ENCODE measurements at places on chromosomes 12 and 14.

DNA sequence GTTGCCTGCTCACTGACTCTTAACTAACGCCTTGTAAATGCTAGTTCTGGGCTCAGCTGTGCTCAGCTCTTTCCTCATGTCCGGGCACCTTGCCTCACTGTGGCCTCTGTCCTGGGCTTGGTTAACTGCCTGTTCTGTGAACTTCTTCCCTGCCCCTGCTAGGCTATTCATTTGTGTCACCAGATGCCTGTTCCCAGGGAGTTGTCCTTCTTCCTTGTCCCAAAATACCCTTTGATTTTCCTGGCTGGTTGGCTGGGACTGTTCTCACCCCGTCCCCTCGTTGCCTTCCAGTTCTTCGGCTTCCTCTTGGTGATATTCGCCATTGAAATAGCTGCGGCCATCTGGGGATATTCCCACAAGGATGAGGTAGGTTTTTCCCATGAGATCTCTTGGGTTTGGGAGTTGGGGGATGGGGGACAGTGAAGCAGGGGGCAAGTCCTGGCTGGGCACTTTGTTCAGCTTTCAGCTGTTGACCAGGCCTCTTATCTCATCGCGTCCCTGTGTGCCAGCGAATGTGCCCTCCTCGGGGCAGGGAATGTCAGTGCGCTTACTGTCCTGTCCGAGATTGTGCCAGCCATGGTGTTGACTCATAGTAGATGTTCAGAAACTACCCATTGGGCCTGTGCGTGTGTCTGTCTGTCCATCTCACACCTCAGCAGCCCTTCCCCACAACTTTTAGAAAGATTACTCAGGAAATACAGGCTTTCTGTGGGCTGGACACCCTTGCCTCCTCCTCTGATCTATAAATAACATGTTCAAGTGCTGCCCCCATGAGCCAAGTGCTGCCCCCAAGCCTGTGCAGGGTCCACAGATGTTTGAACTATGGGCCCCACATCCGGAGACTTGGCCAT lies 33.1 kb downstream of the CD9 start:
- DNase-seq: no peak

DNA sequence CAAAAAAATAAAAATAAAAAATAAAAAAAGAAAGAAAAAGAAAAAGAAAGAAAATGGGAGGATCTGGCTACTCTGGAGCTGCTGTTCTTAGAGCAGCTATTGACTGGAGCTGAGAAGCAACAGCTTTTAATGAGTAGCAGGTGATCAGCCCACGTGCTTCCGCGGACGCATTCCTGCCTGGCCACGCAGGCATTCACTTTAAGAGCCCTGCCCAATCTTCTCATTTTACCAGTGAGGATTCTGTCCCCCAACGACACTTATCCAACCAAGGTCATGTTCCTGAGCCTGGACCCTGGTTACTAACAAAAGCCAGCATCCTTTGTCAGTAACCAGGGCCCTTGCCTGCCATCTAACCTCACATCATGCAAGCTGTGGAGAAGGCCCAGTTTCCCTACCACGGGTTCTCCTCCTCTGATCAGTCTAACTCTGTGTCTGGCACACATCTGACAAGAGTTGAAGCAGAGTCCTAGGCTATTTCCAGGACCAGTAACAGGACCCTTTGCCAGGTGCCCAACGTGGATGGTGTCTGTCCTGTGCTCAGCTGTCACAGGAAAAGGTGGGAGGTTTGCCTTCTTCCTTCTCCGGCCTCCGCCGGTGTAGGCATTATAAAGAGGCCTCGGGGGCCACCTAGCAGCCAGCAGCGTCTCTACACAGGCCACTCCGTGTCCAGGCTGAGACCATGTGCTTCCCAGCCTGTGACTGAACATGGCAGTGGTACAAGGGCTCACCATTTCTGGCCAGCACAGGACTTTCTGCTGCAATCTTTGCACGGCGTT lies 60.9 kb upstream of the GPATCH2L start:
- no peak for DNase-seq

DNA sequence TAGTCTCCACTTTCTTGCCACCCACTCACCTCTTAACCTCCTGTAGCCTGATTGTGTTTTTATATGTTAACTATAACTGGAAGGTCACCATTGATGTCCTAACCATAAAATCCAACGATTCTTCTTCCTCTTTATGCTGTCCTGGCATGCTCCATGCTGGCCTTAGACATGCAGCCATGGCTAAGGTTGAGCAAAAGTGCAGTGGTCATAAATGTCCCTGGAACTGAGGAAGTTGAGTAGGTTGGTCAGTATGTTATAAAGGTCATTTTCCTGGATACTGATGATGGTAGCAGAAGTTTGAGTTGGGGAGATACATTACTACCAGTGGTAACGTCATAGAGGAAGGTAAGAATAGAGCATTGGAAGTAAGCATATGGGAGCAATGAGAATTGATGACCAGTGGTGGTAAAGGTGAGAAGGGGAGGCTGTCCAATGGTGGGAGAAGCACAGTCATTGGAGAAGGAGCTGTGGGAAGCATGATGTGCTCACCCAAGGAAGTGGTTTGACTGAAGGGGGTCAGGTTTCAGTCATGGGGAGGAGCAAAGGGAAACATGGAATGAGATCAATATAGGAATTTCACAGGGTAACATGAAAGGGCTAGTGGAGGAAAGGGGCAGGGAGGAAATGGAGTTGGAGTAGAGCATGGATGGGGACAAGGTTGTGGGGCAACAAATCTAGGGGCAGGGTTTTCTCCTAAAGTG lies 240.8 kb downstream of the DACT1 start:
- no peak for DNase-seq

DNA sequence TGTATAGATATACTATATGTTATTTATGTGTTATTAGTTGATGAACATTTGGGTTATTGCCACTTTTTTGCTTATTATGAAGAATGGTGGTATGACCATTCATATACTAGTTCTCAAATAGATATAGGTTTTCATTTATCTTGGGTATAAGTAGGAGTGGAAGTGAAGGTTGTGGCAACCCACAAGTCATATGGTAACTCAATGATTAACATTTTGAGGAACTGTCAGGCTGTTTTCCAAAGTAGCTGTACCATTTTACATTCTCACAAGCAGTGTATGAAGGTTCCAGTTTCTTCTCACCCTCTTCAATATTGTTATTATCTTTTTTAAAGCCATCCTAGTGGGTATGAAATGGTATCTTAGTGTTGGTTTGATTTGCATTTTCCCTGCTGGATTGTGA lies 19.0 kb upstream of the MSRB3 start:
- DNase-seq: no peak

DNA sequence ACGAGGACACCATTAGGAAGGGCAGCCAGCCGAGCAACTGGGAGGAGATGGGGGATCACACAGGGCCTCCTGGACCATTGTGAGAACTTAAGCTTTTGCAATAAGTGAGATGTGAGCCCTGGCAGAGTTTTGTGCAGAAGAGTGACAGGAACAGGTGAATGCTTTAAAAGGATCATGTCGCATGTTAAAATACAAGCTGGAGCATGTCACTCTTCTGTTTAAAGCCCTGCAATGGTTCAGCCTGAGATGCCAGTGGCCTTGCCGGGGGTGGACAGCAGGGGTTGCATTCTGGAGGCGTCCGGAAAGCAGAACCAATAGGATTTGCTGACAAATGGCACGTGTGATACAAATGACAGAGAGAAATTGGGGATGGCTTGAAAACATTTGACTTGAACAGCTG lies 137.5 kb upstream of the RFLNA start:
- no peak for DNase-seq

DNA sequence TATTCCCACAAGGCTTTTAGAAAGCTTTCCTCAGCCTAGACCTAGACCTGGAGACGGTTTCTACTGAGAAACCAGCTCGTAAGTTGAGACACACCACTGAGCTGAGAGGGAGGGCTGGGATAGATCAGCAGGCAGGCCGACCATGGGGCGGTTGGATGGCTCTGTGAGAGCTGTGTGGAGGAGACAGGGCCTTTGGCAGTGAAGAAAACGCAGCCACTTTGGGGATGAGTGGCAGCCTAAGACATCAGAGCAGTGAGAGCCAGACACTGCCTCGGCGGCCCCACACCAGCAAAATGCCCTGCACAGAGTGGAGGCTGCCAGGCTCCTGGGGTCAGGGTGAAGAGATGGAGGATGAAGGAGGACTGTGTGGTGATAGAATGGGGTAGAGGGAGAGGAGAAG lies 46.0 kb downstream of the CACNA2D4 start:
- no peak for DNase-seq

- DNase-seq: peak; percentile 16
Measured at GRCh38 chr14:104383088-104383995, 196.2 kb upstream of the C14orf180 start.

DNA sequence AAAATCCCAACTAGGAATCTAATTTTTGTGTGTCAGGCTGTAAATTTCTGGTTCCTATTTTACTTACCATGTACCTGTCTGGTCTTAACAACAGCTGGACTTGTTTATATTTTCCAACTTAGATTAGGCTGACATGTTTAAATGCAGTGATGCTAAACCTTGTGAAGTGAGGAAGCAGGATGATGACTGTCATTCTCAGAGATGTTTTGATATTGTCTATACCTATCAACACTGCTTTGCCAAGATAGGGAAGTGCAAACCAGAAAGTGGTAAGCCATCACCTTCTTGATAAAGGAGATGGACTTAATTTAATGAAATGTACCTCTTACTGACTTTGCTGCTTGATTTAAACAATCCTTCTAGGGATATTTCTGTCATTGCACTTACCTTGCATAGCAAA lies 2.1 kb downstream of the BICD1 start:
- DNase-seq: no peak

DNA sequence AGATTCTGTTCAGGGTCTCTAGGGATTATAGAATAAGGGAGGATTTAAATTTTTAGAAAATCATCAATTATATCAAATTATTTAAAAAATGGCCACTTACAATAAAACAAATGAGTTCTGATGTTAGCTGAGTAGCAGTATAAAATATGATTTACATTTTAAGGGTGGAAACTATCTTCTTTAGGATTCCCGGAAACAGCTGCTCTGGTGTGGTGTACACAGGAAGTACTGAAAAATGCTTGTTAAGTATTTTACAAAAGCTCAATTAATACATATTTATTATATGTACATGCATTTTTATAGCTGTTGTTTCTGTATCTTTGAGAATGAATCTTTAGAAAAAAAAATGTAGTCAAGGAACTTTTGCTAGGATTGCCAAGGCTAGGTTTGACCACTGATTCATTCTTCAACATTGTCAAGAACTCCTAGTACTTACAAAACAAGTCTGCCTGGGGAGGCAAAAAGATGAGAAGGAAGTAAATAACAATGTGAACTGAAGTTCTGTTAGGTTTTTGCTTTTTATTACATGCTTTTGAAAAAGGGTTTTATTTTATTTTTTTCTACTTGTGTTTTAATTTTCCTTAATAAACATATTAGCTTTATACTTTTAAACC lies 48.0 kb downstream of the ARF6 start:
- no peak for DNase-seq

DNA sequence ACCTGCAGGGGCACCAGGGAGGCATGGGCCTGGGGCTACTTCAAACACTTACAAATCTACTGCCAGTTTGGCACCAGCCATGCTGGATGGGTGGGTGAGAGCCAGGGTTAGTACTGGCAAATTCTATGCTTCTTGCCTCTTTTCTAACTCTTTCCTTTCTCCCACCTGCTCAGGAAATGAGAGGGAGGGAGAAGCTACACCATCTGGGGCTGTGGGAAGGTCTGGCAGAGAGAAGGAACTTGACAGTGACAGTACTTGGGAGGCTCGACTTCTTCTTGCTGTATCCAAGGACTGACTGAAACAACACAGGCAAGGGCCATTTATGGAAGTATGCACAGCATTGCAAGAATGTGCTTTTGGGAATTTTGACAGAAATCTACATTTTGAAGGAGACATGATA lies 149.6 kb upstream of the DYRK2 start:
- no peak for DNase-seq

- DNase-seq: no peak
Measured at GRCh38 chr14:23173796-23174195, 9.7 kb downstream of the SLC7A8 start.

DNA sequence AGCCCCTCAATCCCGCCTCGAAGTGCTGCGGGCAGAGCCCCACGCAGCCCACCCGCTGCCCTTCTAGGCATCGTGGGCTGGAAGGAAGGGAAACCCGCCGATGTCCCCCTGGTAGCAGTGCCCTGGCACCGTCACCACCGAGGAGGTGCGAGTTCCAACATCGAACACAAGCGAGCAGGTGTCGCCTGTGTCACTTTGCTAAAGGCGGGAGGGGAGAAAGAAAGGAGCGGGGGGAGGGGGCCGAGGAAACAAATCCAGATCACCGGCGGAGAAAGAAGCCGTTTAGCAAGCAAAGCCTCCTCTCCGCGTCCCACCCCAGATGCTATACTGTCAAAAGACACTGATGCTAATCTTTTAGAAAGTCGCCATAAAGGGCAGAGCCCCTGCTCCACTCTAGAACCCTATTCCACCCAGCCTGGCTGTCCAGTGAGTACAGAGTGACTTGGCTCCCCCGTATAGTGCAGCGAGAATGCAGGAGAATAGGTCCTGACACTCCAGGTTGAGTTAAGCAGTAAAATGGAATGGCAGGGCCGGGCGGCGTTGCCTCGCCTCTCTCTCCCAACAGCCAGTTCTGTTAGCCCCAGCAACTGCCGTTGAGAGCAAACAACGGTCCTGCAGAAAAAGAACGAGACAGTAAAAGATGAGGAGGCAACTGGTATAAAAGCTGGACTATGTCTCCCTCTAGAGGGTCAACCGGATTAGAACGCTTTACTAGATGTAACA lies 67.9 kb upstream of the USP15 start:
- peak; percentile 55 for DNase-seq

DNA sequence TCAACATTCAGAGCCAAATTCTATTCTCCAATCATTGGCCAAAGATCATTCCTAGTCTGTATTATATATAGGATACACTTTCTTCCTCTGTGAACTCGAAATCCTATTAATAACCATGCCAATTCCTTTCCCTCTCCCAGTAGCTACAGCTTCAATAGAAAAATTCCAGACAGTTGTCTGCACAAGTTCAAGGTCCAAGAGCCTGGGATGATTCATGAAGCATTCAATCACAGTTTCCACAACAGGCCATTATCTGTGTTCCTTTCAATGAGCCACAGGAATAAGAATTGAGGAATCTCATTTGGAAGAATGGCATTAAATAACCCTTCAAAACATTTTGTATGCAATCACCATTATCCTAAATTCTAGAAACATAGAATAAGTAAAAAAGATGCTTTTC lies 437.4 kb downstream of the RMST start:
- no peak for DNase-seq
